ENCODE measurements at places on chromosomes 12 and 14.
A peak's percentile ranks its signal among the peaks of the same experiment; 100 is the strongest.

- DNase-seq, result no peak
Observed at GRCh38 chr12:16520328-16520727, 85.6 kb downstream of the LMO3 start.

DNA sequence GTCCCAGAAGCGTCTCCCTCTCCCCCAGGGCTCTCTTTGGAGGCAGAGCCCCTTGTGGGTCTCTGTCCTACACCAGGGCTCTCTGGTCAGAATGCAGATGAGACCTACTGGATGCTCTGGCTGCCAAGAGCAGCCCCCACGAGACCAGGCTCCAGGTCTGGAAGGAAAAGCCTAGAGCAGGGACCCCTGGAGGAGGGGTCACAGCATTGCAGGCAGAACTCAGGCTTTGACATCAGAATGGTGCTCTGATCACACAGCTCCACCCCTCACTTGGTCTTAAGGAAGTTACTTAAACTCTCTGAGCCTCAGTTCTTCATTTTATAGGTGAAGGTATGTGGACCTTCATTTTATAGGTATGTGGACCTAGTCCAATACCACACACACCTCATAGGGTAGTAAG is 83.1 kb downstream of the ARL6IP4 start:
- peak; percentile 26 for DNase-seq

DNA sequence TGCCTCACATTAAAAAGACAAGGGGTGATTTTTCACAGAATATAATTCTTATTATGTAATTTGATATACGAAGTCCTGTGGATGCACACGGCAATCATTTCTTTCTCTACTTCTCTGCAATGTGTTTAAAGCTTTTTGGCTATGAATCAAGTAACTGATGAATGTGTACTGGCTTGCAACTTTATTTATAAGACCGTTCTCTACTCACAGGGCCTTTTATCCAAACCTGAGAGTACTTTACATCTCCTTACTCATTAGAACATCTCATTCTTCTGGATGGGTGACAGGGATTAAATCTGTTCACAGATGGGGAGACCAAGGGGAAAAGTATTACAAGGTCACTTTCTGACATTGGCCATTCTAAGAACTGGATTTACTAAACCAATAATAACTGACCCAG is 215.8 kb upstream of the DIO2 start:
- no peak for DNase-seq

DNA sequence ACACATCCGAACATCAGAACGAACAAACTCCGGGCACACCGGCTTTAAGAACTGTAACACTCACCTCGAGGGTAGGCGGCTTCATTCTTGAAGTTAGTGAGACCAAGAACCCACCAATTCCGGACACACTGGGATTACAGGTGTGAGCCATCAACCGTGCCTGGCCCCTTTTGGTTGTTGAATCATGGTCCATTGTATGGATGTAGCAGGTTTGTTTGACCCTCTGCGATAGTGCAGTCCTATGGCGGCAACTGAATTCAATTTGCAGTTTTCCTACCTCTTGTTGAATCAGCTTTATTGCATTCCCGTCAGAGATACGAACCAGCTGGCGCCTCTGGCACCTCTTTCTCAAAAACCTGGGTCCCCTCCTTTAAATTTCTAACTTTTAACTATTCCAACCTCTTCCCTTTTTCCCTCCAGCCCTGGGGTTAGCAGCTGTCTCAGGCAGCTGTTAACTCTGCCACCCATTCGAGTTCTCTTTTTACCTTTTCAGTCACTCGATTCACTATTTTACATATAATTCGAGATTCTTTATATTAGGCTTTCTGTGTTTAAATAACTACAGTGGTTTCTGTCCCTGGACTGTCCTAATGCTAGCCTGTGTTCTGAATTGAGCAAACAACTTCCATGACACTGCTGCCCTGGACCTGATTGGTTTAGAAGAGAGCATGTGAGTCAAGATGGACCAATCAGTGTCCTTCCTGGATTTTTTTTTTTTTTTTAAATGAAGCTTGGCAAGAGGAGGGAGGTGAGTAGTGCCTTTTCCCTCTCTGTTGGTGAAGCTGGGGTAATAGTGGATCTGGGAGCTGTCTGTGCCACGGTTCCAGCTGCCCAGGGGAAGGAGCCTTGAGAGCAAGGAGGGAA is 261.5 kb downstream of the PCNX1 start:
- no peak for DNase-seq

- DNase-seq, result no peak
Observed at GRCh38 chr12:90836689-90837088, 118.3 kb downstream of the CCER1 start.

GRCh38 chr12:128521981-128522380 is 255.0 kb downstream of the TMEM132C start:
- no peak for DNase-seq

DNA sequence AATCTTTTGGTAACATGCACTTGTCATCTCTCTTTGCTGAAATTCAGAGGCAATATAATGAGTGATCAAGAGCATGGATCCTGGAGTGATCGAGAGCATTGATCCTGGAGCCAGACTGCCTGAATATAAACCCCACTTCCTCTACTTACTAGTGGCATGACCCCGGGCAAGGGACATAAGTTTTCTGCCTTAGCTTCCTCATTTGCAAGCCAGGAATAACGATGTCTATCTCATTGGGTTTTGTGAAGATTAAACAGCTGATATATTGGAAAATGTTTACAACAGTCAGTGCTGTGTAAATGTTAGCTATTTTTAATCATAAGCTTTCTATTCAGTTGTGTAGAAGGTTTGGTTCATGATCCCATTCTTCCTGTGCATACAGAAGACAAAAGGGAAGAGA is 2.4 kb upstream of the CSRNP2 start:
- no peak for DNase-seq

GRCh38 chr14:72643317-72643801 is 250.5 kb downstream of the DPF3 start:
- DNase-seq, result no peak

GRCh38 chr12:83574142-83574541 is 887.4 kb downstream of the TMTC2 start:
- no peak for DNase-seq

- no peak for DNase-seq
Observed at GRCh38 chr12:2803635-2804392, 8.7 kb upstream of the ITFG2 start.

- no peak for DNase-seq
Observed at GRCh38 chr12:112518365-112518735, 99.6 kb downstream of the PTPN11 start.

DNA sequence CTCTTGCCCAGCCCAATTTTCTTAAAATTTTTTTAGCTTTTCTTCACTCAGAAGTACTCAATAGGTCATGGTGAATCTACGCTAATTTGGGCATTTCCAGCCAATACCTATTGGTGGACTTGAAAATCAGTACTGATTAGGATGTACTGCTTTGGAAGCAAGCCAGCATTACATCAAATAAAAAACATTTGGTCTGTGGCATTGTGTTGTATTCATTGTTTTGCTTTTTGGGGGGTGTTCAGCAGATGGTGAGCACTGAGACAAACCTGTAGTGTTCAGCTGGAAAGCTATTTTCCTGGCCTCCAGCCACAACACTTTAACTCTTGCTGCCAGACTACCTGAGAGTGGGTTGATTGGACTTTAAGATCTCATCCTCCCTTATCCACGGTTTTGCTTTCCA is 4.0 kb downstream of the MAPKAPK5 start:
- no peak for DNase-seq

- DNase-seq, result no peak
Observed at GRCh38 chr14:91061056-91061887, 831 bp upstream of the RPS6KA5 start.

DNA sequence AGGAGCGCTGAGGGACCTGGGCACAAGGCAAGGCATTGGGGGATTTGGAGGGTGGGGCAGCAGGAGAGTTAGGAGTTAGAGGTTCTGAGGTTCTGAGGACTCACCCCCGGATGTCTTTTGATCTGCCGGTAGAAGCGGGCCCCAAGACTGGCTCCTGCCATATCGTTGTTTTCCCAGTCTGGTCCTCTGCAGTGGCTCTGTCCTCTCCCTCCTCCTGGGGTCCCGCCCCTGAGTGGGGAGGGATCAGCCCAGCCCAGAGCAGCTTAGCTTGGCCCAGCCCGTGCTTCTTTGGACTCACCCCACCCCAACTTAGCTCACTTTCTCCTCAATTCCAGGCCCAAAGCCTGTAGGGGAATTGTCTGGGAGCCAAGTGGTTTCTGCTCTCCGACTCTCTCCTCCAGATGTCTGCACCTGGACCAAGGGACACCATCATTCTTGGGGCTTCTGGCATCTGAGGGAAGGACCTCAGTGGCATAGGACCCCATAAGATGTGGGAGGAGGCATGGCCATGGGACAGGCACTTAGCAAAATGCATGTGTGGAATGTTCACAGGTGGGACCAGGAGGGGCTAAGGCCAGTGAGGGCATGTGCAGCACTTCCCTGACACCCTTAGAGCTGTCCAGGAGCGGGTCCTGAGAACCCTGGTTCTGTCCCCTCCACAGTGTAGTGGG is 7.5 kb downstream of the SHMT2 start:
- DNase-seq, result no peak
